ENCODE measurements at places on chromosomes 11 and 22.
A peak's percentile ranks its signal among the peaks of the same experiment; 100 is the strongest.

DNA sequence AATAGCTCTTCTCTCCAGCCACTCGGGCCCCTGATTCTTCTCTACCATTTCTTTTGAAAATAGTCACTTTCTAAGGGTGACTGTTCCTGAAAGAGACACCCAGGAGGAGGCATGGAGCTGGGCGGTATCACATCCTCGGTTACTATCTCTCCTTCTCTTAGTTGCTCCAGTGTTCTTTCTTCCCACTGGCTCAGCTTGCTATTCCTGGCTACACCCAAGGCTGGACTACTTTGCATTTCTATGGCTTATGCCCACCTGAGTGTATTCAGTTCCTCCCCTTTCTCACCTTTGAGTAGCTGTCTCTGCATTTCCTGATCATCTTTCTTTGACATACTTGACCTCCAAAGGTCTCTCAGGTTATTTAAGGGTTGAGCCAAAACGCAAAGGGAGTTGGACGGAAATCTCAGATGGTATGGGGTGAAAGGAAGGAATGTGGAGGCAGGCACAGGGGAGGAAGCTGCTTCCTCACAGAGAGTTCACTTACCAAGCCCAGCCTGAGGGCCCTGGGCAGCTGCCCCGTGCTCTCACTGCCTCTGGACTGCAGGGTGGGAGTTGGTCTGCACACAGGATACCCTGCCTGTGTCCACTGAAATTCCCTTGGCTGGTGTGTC, 155.7 kb downstream of the SNX19 start:
- DNase-seq = peak; percentile 75

DNA sequence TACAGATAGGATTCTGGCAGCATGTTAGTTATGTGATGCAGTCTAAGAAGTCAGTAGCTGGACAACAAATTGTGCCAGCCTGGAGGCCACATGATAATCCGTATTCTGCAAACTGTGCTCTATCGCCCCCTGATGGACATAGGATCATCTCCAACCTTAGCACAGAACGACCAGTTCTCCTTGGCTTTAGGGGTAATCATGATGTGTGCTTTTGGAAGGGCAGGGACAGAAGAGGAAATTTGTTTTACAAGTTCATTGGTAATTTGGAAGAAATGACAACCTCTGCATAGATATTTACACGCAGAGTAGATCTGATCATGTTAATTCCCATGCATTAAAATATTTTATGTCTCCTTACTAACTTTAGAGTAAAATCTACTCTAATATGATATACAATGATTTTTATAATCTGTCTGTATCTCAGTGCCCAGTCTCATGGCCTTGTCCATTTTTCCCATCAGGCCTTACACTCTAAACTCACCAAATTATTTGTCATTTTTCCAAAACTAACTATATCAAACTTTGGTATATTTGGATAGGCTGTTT, 12.1 kb downstream of the OR10D3 start:
- peak; percentile 57 for DNase-seq

GRCh38 chr11:1082728-1083620, 8.3 kb downstream of the MUC2 start:
- no peak for DNase-seq

GRCh38 chr11:44538375-44539054, 26.9 kb upstream of the CD82 start:
- DNase-seq = peak; percentile 86

- no peak for DNase-seq
These were observed 141.7 kb downstream of the CHST1 start for GRCh38 chr11:45523760-45524159.

- DNase-seq = no peak
These were observed 1593.1 kb upstream of the RAG2 start for GRCh38 chr11:38191101-38191500.

- DNase-seq = no peak
These were observed 84.0 kb downstream of the RSF1 start for GRCh38 chr11:77736473-77736872.

DNA sequence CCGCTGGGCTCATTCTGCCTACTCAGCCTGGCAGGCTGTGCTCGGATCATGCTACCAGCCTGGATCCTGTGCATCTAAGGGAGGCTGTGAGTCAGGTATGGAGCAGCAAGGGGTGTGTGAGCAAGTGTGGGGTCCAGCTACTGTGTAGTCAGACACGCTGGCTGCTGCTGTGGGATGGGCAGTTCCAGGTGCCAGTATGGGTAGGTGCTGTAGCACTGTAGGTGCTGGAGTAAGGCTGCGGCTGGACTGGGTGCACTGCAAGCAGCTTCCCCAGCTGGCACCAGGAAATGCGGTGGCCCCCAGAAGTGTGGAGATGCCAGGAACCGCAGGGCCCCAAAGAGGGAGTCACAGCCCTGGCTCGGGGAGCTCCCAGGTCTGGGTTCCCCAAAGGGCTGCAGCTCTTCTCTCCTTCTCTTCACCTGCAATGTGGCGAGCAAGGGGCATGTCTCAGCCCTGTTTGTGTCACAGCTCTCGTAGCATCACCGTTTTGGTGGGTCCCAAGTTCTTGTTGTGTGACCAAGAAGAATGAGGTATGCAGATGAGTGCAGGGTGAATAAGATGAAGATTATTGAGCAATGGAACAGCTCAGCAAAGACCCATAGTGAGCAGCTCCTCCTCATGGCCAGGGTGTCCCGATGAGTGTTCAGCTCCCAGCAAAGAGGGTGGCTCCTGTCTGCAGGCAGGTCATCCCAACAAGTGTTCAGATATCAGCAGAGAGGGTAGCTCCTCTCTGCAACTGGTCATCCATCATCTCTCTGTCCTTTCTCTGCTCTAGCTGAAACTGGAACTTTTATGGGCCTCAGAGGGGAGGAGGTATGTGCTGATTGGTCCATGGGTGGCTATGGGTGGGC, 462.9 kb downstream of the TBC1D22A start:
- DNase-seq = peak; percentile 12

DNA sequence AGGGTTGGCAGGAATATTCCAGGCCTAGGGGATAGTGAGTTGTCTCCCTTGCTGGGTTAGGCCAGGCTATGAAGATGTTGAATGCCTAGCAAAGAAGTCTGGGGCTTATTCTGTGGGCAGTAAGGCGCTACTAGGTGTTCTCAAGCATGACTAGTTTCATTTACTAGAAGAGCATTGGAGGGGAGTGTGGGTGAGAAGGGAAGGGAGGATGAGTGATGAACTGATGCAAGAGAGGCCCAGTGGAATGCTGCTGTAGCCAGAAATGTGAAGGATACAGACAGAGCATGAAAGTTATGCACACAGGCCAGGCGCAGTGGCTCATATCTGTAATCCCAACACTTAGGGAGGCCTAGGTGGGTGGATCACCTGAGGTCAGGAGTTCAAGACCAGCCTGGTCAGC, 33.5 kb downstream of the POU2F3 start:
- DNase-seq = no peak

GRCh38 chr22:25970999-25971811, 198.1 kb upstream of the SEZ6L start:
- peak; percentile 57 for DNase-seq

DNA sequence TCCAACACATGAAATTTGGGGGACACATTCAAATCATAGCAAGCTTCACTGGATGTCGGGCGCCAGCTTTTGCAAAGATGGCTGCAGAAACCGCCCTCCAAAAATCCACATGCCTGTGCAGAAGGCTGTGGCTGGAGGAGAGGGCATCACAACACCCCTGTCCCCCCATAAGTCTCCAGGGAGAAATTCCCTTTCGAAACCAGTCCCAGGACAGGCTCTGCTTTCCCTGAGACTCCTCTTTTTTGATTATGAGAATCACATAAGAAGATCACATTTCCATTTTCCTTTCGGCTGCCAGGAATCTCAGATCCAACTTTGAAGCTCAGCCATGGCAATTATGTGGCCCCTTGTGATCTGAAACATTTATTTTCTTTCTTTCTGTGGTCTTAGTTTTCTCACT, 9.7 kb downstream of the LIF start:
- DNase-seq = no peak

GRCh38 chr22:40853961-40854360, 2.5 kb downstream of the ST13 start:
- no peak for DNase-seq

DNA sequence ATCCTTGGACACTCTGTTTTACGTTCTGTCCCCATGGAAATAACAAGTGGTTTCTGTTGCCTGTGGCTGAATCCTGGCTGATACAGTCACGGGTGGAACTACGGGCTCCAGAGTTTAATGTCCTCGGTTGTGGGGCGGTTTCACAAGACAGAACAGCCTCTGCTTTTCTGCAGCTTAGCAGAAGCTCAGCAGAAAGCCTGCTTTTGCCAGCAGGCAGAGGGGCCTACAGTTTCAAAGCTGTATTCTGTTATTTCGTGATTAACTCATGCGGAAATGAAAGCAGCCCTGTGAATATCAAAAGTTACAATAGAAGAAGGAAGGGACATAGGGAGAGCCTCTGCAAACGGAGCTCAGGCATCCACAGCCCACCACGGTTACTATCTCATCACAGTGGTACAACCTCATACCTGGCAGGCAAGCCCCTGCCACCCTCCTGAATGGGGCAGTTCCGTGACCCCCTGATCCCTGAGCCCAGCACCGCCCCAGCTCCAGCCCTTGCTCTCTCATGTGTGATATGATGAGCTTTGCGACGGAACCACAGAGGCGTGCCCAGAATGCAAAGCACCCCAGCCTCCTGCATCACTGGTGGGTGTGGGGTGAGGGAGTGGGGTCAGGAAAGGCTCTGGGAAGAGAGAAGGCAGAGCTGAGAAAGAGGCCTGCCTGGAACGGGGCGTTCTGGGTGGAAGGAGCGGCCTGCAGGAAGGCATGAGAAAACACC, 360.6 kb downstream of the BRD1 start:
- no peak for DNase-seq

GRCh38 chr11:94218372-94218771, 86.0 kb upstream of the IZUMO1R start:
- DNase-seq = no peak

DNA sequence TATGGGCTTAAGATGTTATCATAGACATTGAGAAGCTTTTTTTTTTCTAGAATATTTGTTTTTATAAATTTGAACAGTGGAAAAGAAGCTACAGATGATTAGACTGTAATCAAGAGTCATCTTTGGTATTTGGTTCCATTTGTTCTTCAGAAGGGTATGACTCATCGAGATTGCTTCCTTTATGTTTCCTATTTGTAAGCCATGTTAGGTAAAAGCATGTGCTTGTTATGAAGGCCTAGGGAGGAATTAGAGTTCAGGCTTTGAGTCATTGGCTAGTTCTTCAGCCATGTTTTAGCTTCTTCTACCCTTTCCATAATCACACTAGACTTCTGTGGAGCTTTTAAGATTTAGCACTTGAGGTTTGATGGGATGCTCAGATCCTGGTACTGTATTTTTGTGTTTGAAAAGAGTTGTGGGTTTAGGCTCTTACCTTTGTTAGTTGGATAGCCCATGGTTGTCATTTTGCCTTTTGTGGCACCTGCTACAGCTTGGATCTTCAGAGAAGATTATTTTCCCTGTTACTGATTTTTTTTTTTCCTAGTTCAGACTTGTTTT, 44.3 kb downstream of the POLD3 start:
- no peak for DNase-seq

GRCh38 chr11:105975128-105975527, 46.9 kb downstream of the MSANTD4 start:
- no peak for DNase-seq

Measured in H9 (cell line).